Camera-type eye (tissue), 1 donor: ENCODE measurements at places on chromosomes 12 and 14. TPM values are rescaled to one million over a fixed set of nuclear protein-coding genes. Genes with fewer than 3 reads are reported as not detected.

The AKT1 gene
- 122 TPM for total RNA-seq

The ZNF891 gene
- total RNA-seq: 9.5 TPM

The CD4 gene
- total RNA-seq: 7.2 TPM

The WIF1 gene
- total RNA-seq: 284 TPM

The DBX2 gene
- total RNA-seq: 0.22 TPM

The BTBD6 gene
- 48.7 TPM for total RNA-seq

The SSPN gene
- total RNA-seq: 41.0 TPM

The FLRT2 gene
- 89.6 TPM for total RNA-seq

The NPFF gene
- total RNA-seq: not detected

The TUNAR gene
- 6.1 TPM for total RNA-seq

The SLC38A4 gene
- 0.88 TPM for total RNA-seq

The ZNF26 gene
- 34.0 TPM for total RNA-seq

The TEX22 gene
- total RNA-seq: 1.6 TPM

The GALNT8 gene
- 10.1 TPM for total RNA-seq

The EML5 gene
- total RNA-seq: 45.7 TPM

The MOAP1 gene
- 76.4 TPM for total RNA-seq

The FAIM2 gene
- 26.3 TPM for total RNA-seq

The MSI1 gene
- total RNA-seq: 121 TPM

The SIX6 gene
- 44.8 TPM for total RNA-seq

The SDR9C7 gene
- 0.38 TPM for total RNA-seq
